Activated T-helper 1 cell treated with anti-CD3 and anti-CD28 coated beads, Interleukin-2, amount 50 U/mL, for 16 hours (primary cell): ENCODE measurements at places on chromosomes 11 and 22.

DNA sequence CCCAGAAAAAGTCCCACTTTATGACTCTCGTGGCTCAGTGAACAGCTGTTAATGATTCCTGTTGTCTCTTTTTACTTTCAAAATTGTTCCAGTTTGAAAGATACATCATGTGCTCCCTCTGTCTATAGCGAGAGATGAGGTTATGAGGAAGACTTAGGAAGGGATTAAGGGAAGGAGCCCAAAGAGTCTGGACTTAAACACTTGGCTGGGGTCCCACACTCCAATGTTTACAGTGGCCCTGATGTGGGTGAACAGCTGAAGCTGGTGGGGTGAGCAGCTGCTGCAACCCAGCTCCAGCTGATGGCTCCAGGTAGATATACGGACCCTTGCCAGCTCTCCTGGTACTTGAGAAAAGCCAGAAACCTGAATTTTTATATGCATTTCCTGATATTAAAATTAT is 84.5 kb upstream of the PLET1 start:
- DNase-seq: no peak

DNA sequence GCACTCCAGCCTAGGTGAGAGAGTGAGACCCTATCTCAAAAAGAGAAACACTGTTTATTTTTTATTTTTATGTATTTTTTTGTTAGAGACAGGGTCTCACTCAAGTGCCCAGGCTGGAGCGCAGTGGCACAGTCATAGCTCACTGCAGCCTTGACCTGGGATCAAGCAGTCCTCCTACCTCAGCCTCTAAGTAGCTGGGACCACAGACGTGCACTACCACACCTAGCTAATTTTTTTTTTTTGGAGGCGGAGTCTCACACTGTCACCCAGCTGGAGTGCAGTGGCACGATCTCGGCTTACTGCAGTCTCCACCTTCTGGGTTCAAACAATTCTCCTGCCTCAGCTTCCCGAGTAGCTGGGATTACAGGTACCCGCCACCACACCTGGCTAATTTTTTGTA is 6.4 kb downstream of the RBX1 start:
- DNase-seq: no peak

DNA sequence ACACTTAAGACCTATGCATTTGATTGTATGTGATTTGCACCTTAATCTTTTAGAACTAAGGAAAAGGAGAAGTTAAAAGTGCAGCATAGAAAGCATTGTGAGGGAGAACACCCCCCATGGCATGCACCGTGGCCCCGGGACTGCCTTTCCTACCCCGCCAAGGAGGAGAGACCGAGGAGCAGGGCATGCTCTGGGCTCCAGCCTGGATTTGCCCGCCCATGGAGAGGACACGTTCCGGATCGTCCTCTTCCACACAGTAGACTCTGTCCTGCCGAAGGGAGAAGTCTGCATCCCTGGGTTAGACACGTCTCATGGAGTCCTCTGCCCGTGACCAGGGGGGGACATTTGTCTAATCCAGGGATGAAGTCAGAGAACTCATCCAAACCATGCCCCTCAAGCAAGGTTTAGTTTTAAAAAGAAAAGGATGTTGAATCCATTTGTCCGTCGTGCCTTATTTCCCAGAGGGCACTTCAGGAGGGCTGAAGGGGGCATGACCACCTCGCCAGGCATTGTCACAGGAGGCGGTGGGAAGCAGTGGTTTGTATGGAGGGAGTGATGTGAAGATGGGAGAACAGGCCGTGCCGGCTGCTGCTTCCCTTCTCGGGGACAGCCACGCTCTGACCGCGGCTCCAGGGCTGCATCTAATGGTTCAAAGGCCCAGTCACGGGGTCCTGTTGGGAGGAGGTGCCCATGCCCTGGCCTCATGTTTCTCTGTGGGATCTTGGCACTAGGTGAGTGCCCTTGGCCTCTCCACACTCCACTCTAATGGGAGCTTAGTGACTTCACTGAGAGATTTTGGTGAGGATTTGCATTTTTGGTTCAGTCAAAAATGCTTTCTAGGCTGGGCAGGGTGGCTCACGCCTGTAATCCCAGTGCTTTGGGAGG is 66.2 kb upstream of the GAL start:
- no peak for DNase-seq

DNA sequence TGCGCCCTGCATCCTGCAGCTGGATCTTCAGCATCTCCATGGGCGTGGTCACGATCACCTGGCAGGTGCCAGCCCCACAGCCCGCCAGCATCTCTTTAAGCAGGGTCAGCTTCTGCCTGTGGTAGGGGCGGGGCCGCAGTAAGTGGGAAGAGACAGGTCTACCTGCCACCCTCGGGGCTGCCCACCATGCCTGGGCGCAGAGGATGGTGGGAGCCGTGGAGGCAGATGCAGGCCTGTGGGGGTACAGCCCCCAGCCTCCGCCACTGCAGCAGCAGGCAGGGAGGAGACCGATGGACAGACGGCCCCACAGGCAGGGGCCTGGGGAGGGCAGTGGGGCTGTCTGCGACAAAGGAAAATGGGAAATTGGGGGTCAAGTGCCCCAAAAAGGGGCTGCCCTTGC is 3.0 kb upstream of the CEND1 start:
- no peak for DNase-seq
